ENCODE measurements at places on chromosomes 6 and 20. TPM values are rescaled to one million over a fixed set of nuclear protein-coding genes. Genes with fewer than 3 reads are reported as not detected.

DNA sequence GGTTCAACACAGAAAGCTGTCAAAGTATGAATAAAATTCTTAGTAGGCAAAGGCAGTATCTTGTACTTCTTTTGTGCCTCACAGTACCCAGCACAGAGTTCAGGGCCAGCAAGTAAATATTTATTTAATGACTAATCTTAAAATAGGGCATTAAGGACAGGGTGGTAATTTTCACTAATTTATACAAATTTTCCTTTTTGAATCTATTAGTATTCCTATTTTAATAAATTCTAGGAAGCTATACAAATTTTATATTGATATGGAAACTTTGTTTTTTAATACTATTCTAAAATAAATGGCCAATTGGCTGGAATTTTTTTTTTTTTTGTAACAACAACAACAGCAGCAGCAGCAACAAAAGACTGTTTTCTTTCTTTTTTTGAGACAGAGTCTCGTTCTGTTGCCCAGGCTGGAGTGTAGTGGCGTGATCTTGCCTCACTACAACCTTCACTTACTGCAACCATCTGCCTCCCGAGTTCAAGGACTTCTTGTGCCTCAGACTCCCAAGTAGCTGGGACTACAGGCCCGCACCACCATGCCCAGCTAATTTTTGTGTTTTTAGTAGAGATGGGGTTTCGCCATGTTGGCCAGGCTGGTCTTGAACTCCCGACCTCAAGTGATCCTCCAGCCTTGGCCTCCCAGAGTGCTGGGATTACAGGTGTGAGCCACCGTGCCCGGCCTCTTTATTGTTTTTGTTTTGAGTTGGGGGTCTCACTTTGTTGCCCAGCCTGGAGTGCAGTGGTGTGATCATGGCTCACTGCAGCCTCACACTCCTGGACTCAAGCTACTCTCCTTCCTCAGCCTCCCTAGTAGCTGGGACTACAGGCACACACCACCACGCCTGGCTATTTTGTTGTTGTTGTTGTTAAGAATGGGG, 85.2 kb downstream of the FKBP5 start:
- no peak for DNase-seq

- DNase-seq = no peak
Observed at GRCh38 chr6:44035621-44036020, 91.6 kb downstream of the MRPL14 start.

GRCh38 chr20:17650301-17651128, 31.5 kb downstream of the RRBP1 start:
- DNase-seq = no peak

GRCh38 chr6:31355583-31355948, 1.4 kb downstream of the HLA-B start:
- no peak for DNase-seq

DNA sequence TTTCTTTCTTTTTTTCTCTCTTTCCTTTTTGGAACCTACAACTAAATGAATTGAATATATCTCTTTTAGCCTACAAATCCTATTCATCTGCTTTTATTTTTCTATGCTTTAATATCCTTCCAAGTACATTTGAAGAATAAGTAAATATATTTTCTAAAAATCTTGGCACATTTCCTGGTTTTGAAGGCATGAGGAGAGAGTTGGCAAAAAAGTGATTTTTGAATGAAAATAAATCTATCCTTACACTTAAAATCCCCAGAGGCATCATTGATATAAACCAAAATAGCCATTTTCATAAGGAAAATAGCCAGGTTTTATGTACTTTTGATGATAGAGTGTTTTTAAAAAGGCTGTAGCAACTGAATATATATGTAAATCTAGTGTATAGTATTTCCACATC, 69.0 kb downstream of the SAMD5 start:
- DNase-seq = no peak

- DNase-seq = no peak
Observed at GRCh38 chr6:38755207-38755606, 40.1 kb downstream of the DNAH8 start.

- DNase-seq = no peak
Observed at GRCh38 chr6:51161752-51162151, 343.1 kb downstream of the TFAP2B start.

- DNase-seq = no peak
Observed at GRCh38 chr6:158175111-158175510, 7.0 kb downstream of the GTF2H5 start.

- DNase-seq = no peak
Observed at GRCh38 chr6:138957903-138958302, 30.1 kb downstream of the REPS1 start.

- no peak for DNase-seq
Observed at GRCh38 chr6:44712353-44713111, 325.0 kb downstream of the CDC5L start.

DNA sequence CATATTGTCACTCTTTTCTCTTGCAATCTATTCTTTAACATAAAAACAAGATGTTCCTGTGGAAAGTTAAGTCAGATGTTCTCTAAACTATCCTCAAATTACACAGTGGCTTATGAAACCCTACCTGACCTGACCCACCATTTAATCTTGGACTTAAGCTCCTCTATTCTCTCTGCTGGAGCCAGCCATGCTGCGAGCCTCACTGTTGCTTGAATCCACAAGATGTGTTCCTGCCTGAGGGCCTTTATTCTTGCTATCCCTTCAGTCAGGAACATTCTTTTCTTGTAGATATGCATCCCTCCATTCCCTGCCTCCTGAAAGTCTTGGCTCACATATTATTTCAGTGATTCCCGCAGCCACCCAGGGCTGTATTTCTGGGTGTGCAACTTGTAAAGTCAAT, 283.2 kb downstream of the EPHA7 start:
- no peak for DNase-seq

GRCh38 chr6:89834884-89835792, 5.5 kb downstream of the CASP8AP2 start:
- no peak for DNase-seq

GRCh38 chr20:32655903-32656512, 17.7 kb downstream of the C20orf203 start:
- no peak for DNase-seq

DNA sequence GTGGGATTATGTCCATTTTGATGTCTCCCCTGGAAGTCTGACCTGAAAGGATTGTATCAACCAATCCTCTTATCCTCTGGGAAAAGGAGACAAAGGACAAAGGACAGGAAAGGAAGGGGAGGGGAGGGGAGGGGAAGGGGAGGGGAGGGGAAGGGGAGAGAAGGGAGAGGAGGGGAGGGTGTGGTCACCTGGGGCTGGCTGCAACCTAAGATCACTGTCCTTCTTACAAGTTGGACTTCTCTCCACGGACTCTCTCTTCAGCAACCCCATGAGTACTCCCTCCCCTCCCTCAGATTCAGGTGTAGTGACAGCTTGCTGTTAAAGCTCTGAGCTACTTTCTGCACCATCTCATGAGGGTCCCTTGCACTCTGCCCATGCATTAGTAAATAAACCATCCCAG, 58.9 kb upstream of the KLHL31 start:
- DNase-seq = no peak

GRCh38 chr6:160912411-160912810, 79.2 kb upstream of the MAP3K4 start:
- peak; percentile 78 for DNase-seq

GRCh38 chr20:62860924-62861691, 514 bp downstream of the TCFL5 start:
- DNase-seq = peak; percentile 46

DNA sequence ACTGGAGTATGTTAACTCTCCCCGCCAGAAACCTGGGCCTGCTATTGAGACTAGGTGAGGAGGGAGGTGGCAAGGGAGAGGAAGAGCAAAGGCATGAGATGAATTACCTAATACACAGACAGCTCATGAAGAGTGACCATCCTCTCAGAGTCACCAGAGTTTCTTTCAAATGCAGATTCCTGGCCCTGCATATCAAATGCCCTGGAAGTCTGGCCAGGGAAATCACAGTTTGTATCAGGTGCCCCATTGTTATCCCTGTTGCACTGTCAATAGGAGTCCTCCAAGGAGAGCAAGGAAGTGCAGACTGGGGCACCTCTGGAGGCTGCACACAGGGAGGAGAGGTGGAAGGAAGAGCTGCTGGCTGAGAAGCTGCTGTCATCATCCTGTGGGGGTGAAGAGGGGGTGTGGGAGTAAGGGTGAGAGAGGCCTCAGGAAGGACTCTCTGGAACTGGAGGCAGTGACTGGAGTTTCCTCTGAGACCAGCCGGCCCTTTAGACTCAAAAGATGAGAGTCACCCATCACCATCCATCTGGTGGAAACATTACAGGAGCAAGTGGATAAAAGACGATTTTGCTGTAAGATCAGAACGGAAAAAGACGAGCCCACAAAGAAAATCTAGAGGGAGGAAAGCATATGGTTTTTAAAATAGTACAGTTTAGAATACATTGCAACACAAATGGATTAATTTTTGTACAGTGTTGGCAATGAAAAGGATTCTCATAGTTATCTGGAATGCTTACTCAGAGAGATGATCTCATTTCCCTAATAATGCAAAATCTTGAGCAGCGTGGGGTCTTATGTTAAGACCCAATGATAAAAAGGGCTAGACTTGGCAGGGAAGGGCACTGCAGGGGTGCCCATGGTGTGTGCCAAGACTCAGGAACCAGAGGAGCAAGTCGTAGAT, 268.1 kb downstream of the UST start:
- DNase-seq = peak; percentile 81

GRCh38 chr6:129243377-129243776, 360.4 kb downstream of the LAMA2 start:
- no peak for DNase-seq

DNA sequence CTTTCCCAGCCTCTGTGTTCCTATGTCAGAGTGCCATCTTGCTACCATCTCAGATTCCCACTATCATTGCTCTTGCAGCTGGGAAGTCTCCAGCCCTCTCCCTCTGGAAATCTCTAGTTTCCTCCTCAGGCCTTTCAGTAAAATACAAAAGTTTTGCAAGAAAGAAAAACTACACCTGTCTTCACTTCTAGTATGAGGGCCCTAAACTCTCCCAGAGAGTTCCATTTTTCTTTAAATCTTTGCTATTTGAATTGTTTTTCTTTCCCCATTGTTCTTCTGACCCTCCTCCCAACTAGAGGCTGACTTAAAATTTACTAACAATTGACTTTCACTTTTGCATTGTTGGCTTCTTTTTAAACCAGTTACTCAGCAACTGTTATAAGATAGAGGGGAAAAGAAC, 62.8 kb downstream of the LY86 start:
- no peak for DNase-seq

- DNase-seq = no peak
Observed at GRCh38 chr6:38168699-38169098, 349.2 kb downstream of the ZFAND3 start.

DNA sequence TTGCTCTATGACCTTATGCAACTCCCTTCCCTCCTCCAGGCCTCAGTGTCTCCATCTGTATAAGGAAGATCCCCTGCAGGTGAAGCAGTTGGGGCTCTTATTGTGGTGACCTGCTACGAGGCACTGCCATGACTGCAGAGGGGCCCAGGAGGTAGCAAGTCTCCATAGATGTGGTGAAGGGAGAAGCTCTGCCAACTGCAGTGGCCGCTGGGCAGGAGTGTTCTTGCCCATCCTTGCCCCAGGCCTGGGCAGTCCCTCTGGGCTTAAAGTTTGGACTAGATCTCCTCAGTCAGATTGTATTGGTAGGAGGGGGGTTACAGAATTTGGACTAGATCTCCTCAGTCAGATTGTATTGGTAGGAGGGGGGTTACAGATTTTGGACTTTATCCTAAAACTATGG, 12.2 kb downstream of the KCNK17 start:
- no peak for DNase-seq

DNA sequence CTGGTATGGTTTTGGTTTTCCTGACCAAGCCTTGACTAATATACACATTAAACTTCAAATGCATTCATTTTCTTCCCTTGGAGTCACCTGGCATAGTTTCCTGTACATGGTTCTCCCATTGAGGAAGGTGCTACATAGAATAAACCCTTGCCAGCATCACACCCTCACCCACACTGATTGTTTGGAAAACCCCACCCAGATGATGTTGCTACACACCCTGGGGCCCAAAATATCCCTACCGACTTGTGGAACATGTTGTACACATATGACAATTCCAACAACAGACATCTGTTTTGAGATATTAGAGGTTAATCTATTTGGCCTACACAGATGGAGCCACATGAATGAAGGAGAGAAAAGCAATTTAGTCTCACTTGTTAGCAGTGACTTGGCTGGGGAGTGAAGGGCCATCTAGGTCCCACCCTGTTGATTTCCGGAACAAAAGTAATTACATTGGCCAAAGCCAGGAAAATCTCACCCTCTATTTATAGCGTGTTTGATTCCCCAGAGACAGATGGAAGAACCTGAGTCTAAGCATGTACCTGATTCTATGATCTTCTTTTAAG, 606.0 kb upstream of the BTBD3 start:
- no peak for DNase-seq

- DNase-seq = no peak
Observed at GRCh38 chr6:106530502-106530901, 98.8 kb downstream of the RTN4IP1 start.

DNA sequence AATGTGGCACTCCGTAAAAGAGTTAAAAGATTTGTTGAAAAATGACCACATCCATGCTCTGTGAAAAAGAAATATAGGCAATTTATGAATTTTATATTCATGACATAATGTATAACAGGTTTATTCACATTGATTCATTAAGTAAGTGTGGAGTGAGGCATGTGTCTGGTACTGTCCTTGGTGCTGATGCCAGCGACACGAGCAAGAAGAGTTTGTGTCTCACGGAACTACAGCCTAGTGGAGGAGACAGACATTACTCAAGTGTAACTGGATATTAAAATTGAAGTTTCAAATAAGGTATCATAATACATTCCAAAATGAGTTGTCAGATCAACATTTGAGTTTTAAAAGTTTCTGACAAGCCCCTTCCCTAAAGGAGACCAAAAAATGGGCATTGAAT, 158.2 kb upstream of the PRND start:
- DNase-seq = peak; percentile 38

DNA sequence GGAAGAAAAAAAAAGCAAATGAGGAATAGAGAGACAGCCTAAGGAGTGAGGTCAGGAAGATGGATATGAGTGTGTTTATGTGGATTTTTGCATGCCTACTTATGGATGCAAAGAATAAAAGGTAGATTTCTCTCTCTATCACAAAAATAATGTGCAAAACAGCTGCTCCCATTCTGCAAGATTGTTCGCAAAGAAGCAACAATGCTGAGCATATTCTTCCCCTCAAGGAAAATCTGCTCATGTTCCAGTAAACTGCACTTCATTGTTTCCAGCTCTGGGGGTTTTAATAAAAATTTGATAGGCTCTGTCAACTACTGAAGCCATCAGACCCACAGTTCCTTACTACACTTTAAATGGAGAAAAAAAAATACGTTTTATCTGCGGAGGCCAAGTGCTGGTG, 177.3 kb downstream of the COL9A1 start:
- no peak for DNase-seq

Gene TRDN
- total RNA-seq = not detected

Gene TDRD6
- total RNA-seq = not detected

Gene CDSN
- total RNA-seq = not detected

Gene GNMT
- total RNA-seq = not detected

Gene TFAP2D
- total RNA-seq = not detected

Gene RIPPLY2
- not detected for total RNA-seq

Gene NNAT
- total RNA-seq = not detected

Gene DPPA5
- not detected for total RNA-seq

Gene TGM3
- total RNA-seq = not detected

Gene RBM38
- 51.2 TPM for total RNA-seq

Gene MACROD2
- total RNA-seq = 0.66 TPM

Gene GPX5
- total RNA-seq = not detected

Data from MG63 (cell line).